ENCODE measurements at places on chromosomes 2 and 18. TPM values are rescaled to one million over a fixed set of nuclear protein-coding genes. Genes with fewer than 3 reads are reported as not detected.

The PDE11A gene
- total RNA-seq, result 2.2 TPM

The COL6A3 gene
- total RNA-seq, result 197 TPM

The MARCHF4 gene
- not detected for total RNA-seq

The KCNS3 gene
- total RNA-seq, result 20.3 TPM

The ANKRD29 gene
- total RNA-seq, result 8.0 TPM

The C18orf54 gene
- 3.1 TPM for total RNA-seq

The INPP5D gene
- 43.4 TPM for total RNA-seq

The ARHGAP25 gene
- 14.7 TPM for total RNA-seq

The KRCC1 gene
- 22.4 TPM for total RNA-seq

The FABP1 gene
- total RNA-seq, result not detected

The ZCCHC2 gene
- total RNA-seq, result 36.8 TPM

The LMAN2L gene
- total RNA-seq, result 19.1 TPM

The IL1RL2 gene
- total RNA-seq, result 5.2 TPM

The C1GALT1C1L gene
- total RNA-seq, result 0.99 TPM

The TMEM200C gene
- 0.60 TPM for total RNA-seq

The DOK6 gene
- 4.9 TPM for total RNA-seq

The EMILIN1 gene
- total RNA-seq, result 65.8 TPM

The GPR155 gene
- total RNA-seq, result 5.5 TPM

The AKAIN1 gene
- total RNA-seq, result not detected

The CPO gene
- total RNA-seq, result not detected

The CD8B2 gene
- 0.65 TPM for total RNA-seq

The EPHA4 gene
- 32.6 TPM for total RNA-seq

The UPP2 gene
- total RNA-seq, result not detected

The ASXL3 gene
- 5.9 TPM for total RNA-seq

The C2orf74 gene
- total RNA-seq, result 18.2 TPM

The IL37 gene
- total RNA-seq, result not detected

The C2orf72 gene
- 1.0 TPM for total RNA-seq

The OSR1 gene
- 34.7 TPM for total RNA-seq

The DSG2 gene
- total RNA-seq, result 93.1 TPM

The LRATD1 gene
- 27.5 TPM for total RNA-seq

The DLX2 gene
- total RNA-seq, result not detected

The SP9 gene
- 0.81 TPM for total RNA-seq

The COBLL1 gene
- 207 TPM for total RNA-seq

The TRIM43 gene
- not detected for total RNA-seq

The IHH gene
- not detected for total RNA-seq

The CHRNG gene
- not detected for total RNA-seq

The GRB14 gene
- total RNA-seq, result 6.7 TPM

The SCG2 gene
- total RNA-seq, result 0.39 TPM

The MATN3 gene
- 2.2 TPM for total RNA-seq

The SPATA3 gene
- total RNA-seq, result not detected

The ASB18 gene
- total RNA-seq, result not detected

The RESP18 gene
- total RNA-seq, result not detected

The BBS5 gene
- 18.8 TPM for total RNA-seq

The CRYGD gene
- not detected for total RNA-seq

The SERPINB12 gene
- total RNA-seq, result not detected

The CAPN14 gene
- 0.62 TPM for total RNA-seq

The TMEM198 gene
- total RNA-seq, result 6.0 TPM

The TXNDC2 gene
- 0.21 TPM for total RNA-seq

The POMC gene
- total RNA-seq, result 0.68 TPM

The TNFRSF11A gene
- total RNA-seq, result 6.5 TPM

The NDUFV2 gene
- 137 TPM for total RNA-seq

The PRLH gene
- total RNA-seq, result not detected

The FOXI3 gene
- total RNA-seq, result not detected

The COL4A4 gene
- 12.1 TPM for total RNA-seq

Measured in ureter (tissue), 1 donor.